ENCODE measurements at places on chromosomes 13 and 19.
A peak's percentile ranks its signal among the peaks of the same experiment; 100 is the strongest.

GRCh38 chr19:13905634-13906520, at the start of the genes BRME1 and CC2D1A:
BRME1 (minus strand) TSS chr19:13906117; CDS start chr19:13904892, 1,225 bp downstream.
CC2D1A (plus strand) TSS chr19:13906201; CDS start chr19:13906442, 241 bp downstream.
- peak; percentile 89 for DNase-seq

DNA sequence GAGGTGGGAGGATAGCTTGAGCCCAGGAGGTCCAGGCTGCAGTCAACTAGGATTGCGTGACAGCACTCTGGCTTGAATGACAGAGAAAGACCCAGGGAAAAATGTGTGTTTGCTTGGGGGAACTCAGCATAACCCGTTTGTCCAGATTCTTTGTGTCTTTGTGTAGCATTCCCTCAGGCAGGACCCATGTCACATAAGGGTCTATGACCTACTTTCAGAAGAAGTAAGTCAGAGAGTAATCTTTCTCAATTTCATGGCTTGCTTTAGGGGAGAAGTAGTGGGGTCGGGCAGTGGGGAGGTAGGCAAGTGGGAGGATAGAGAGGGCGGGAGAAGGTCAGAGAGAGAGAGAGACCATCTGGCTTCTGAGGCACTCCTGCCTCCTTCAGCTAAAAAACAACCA, 11.9 kb upstream of the PSPC1 start:
- no peak for DNase-seq

- no peak for DNase-seq
Measured at GRCh38 chr13:26348966-26349365, 95.0 kb downstream of the CDK8 start.

DNA sequence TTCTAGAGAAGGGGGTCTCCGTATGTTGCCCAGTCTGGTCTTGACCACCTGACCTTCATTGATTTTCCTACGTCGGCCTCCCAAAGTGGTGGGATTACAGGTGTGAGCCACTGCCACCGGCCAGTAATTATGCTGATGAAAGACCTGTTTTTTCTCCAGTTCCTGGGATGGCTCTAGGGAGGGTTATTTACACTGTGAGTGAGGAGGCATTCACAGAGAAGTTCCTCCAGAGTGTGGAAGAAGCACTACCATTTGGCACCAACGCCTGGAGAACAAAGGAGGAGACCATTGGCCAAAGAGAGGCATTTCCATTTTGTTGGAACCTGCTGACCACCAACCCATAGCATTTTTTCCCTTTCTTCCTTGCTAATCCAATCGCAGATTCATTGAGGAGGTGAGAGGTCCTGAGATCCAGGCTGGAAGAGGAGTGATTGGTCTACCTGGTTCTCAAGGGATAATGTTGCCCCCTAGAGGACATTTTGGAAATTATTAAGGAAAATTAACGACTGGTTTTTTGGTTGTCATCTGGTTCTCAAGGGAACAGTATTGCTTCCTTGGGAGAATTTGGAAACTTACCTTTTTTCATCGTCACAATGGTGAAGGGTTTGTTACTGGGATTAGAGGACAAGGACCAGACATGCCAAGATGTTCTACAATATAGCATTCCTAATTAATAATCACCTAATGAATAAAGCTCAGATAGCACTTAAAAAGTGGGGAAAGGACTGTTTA, 5.5 kb upstream of the SAE1 start:
- no peak for DNase-seq

DNA sequence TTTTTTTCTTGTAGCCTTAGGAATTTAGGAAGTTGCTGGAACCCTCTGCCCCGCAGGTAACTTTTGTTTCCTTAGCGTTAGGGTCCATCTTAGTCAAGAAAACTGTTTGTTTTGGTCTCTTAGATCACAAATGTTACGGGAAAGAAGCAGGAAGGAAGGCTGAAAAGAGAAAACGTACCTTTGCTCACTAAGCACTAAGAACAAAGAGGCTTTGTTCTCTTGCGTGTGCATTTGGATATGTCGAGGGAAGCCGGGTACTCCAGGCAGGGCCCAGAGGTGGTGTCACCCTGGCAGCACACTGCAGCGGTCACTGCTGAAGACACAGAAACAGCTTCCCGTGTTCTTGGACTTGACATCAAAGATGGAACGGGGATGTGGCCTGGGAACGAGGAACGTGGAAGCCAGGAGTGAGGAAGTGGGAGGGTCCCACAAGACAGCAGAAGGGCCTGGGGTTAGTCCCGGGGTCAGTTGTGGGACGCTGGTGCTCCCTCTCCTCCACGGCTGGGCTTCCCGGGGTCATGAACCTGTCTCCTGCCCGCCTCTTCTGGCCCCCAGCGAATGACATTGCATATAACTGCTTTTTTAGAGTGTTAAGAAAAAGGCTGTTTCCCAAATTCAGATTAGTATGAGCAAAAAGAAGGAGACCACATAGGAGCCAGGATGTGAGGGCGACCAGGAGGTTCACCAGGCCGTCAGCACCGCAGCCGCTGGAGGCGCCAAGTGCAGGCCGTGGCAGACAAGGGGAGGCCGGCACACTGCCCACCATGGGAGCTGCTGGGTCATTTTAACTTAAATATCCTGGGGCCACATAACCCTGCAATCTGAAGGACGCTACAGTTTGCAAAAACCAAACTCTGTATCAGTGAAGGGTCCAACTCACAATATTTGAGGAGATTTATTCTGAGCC, 31.6 kb downstream of the ATP11A start:
- DNase-seq: no peak

DNA sequence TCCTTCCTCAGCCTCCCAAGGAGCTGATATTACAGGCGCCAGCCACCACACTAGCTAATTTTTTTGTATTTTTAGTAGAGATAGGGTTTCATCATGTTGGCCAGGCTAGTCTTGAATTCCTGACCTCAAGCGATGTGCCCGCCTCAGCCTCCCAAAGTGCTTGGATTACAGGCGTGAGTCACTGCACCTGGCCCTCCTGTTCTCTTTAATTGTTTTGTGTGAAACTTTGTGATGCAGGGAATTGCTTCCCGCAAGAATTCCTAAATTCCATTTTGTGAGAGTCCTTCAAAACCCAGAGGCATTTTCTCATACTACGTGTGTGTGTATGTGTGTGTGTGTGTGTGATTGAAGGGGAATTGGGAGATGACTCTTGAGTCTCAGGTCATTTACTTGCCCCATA, 65.0 kb upstream of the ZNF835 start:
- no peak for DNase-seq

- DNase-seq: no peak
Measured at GRCh38 chr13:42807241-42807640, 25.9 kb downstream of the FAM216B start.

DNA sequence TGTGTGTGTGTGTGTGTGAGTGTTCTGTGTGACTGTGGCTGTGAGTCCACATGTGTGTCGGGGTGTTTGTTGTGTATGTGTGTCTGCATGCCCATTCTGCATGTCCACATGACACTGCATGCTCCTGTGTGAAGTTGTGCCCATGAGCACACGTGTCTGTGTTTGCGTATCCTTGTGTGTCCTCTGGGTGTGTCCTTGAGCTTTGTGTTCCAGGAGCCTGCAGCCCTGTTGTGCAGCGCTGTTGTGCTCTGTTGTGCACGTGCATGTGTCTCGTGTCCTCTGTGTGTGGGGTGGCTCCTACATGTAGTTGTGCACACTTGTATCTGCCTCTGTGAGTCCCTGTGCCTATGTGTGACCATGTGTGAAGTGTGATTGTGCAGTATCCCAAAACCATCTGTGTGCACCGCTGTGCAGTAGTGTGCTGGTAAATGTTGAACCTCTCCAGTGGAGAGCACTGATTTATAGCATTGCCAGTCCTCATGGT, 2.2 kb upstream of the ARHGEF18 start:
- DNase-seq: no peak

GRCh38 chr13:51524312-51524711, 60.0 kb upstream of the WDFY2 start:
- no peak for DNase-seq

GRCh38 chr13:30457306-30457891, 8.3 kb downstream of the HMGB1 start:
- no peak for DNase-seq

- no peak for DNase-seq
Measured at GRCh38 chr13:25281193-25281934, 5.9 kb downstream of the MTMR6 start.

DNA sequence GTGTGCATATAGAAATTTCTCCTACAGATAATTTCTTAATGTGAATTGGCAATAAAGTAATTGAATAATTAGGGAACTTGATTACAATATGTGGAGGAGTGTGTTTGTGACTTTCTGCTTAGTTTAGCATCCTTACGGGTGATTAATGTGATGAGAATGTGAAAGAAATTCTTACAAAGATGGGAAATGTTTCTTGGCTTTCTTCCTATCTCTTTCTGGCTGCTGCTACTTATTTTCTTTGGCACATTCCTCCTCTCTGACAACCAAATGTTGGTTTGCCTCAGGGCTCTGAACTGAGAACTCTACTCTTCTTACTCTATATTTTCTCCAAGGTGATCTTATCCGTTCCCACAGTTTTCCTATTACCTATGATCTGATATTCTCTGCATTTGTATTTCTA, 300.1 kb downstream of the TBC1D4 start:
- DNase-seq: no peak

- no peak for DNase-seq
Measured at GRCh38 chr19:46841458-46842083, 9.1 kb downstream of the AP2S1 start.

DNA sequence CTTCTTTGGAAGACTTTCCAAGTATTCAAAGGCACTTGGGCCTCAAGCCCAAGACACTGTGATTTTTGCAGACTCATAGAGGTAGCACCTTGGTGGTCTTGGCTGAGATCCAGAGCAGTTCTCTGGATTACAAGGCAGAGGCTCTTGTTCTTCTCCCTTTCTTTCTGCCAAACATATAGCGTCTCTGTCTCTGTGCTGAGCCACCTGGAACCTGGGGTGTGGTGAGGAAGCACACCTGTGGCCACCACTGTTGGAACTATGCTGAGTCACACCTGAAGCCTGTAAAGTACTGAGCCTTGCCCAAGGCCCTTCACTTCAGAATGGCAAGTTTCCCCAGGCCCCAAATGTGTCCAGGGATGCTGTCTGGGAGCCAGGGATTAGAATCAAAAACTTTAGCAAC, 127.5 kb downstream of the FREM2 start:
- DNase-seq: no peak

DNA sequence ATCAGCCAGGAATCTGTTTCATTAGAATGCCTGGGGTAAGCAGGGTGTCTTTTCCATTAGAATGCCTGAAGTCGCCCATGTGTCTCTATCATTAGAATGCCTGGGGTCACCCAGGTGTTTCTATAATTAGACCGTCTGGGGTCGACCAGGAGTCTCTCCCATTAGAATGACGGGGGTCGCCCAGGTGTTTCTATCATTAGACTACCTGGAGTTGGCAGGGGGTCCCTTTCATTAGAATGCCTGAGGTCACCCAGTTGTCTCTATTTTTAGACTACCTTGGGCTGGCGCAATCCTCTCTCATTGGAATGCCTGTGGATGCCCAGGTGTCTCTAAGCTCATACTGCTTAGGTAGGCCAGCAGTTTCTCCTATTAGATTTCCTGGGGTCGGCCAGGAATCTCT, 1447.6 kb downstream of the UQCRFS1 start:
- DNase-seq: no peak

GRCh38 chr19:1910177-1910576, 5.0 kb downstream of the ADAT3 start:
- DNase-seq: no peak

- no peak for DNase-seq
Measured at GRCh38 chr13:45807520-45808099, 43.9 kb downstream of the SIAH3 start.

DNA sequence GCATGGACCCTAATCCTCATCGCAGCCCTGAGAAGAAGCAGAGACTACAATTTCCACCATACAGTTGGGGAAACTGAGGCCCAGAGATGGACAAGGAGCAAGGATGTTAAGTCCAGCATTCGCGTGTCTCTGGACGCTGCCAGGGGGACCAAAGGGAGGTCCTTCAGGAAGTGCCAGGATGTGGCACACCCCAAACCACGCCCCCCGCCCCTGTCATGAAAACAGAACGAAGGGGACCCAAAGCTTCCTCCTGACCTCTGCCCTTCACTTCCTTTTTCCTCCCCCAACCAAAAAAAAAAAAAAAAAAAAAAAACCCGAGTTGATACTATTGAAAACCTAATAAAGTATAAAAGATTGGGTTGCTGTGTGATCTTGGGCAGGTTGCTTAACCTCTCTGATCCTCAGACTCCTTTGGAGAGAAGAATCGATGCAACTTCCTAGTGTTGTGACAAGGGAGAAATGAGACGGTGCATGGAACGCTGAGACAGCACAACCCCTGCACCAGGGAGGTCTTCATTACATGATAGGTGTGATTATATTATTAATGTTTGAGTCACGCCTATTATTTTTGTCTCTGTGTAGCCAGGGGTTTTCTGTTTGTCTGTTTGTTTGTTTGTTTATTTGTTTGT, 2.7 kb upstream of the ZBTB7A start:
- DNase-seq: no peak

GRCh38 chr19:41449079-41449864, 6.3 kb downstream of the ERICH4 start:
- DNase-seq: peak; percentile 51

DNA sequence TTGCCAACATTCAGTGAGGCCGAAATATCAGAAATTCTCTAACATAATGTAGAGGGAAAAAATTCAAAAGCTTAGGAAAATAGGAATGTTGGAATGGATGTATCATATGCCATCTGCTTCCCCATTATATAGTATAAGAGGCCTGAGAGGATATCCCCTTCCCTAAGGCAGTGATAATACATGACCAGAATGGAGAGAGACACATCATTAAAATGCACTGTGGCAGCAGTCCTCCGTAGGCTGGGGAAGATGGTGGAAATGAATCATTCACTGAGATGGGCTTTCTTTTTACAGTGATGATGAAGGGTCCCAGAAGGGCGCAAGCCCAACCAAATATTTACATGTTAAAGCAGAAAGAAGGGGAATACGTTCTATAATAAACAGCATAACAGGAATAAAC, 799.1 kb upstream of the SPRY2 start:
- DNase-seq: no peak

DNA sequence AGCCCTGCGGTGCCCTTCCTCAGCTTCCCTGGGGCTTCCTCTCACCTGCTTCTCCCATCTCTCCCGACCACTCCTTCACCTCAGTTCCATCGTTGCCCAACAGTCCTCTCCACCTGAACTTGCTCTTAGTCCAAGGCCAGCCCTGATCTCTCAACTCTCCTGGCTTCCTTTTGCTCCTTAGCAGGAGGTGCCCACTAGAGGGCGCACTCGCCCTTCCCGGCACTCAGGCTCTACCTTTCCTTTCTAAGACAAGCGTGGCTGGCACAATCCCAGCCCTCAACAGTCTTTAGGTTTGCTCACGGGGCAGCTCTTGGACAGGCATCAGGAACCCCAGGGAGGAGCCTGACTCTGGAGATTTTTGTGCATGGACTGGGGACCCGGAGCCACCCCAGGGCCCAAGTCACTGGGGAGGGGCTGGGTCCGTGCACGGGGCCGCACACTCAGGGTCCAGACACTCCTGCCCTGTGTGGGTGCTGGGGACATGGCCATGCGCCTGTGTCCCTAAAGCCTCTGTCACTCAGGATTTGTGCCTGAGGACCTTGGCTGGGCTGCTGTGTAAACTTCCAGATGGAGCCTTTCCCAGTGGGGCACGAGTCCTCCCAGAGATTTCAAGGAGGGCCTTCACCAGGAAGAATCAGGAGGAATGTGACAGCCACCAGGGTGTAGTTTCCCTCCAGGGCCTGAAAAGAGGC, 12.1 kb upstream of the CEACAM8 start:
- peak; percentile 16 for DNase-seq

- no peak for DNase-seq
Measured at GRCh38 chr19:18493440-18494266, 28.2 kb downstream of the ELL start.
